A172 (cell line): ENCODE measurements at places on chromosomes 13 and 19. TPM values are rescaled to one million over a fixed set of nuclear protein-coding genes. Genes with fewer than 3 reads are reported as not detected.
A peak's percentile ranks its signal among the peaks of the same experiment; 100 is the strongest.

PRR22 gene
- 0.41 and 2.0 TPM in 2 replicates for total RNA-seq

ZNF154 gene
- not detected in 2 replicates for total RNA-seq

DNA sequence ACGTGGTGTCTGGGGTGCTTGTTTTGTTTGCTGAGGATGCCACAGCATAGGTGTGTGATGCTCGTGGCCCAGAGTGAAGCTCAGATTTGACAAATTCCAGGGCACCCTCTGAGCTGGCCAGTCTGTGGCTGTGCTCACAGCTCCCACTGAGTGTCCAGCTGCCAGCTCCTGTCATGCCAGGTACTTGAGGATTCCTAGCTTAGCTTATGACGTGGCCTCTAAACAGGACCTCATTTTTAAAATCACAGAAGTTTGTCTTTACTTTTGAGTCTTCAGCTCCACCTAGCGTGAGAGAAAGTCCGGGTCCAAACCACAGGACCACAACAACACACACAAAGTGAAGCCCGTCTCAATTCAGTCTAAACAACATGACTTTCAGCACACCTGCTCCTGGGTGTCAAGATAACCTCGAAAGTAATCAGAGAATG, 117.3 kb downstream of the RAB20 start:
- no peak for DNase-seq

DNA sequence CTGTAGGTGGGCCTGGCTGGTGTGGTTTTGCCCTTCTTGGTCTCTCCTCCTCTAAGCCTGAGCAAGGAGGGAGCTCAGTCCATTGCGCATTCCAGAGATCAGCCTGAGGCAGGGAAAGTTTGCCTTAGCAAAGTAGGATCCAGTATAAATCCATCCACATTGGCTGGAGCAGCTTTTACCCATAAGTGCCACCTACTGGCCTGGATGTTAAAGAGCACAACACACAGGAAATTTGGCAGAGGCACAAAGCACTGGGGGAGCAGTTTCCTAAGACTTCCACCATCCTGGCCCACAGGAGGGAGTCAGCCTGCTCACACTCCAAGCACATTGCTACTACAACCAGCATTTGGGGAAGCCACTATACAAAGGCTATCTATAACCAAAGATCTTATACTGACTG, 1124.2 kb downstream of the SLITRK1 start:
- peak; percentile 36 for DNase-seq

- peak; percentile 18 for DNase-seq
These were observed 6.6 kb downstream of the SLITRK5 start for GRCh38 chr13:87677496-87678371.

DNA sequence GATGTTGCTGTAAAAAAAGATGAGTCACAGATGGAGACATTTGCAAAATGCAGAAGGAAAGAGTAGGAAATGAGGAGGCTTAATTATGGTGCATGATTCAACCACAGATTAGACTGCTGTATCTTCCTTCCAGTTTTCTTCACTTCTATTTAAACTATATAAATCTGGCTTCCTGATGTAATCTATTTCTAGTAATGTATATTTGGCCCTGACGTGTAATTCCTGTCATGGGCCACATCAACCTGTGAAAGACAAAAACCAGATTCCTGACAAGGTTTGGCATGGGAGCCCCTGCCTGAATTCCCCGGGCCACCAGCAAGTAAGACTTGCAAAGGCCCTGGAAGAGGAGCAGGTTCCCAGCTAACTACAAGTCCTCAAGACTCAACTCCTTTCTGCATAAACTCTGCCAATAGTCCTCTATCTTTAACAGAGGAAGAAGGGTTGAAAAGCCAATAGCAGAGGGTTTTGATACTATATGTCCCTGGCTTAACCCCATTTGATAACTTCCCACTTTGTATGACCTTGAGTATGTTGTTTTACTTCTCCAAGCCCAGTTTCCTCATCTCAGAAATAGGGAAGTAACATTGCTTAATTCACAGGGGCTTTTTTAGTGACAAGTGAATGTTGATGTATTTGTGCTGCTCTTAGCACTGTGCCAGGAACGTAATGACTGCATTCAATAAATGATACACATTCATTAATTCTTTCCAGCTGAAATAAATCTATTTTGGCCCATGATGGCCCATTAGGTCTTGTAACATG, 172.7 kb downstream of the SPRY2 start:
- DNase-seq, result peak; percentile 23

GRCh38 chr13:21573920-21574712, 29.9 kb downstream of the MICU2 start:
- no peak for DNase-seq

GRCh38 chr13:20294497-20294896, 62.4 kb upstream of the GJB6 start:
- DNase-seq, result no peak

- DNase-seq, result peak; percentile 92
These were observed 18.7 kb downstream of the ACTN4 start for GRCh38 chr19:38665950-38666662.

GRCh38 chr19:5911366-5911765, 2.7 kb upstream of the CAPS start:
- no peak for DNase-seq

- DNase-seq, result no peak
These were observed 106.0 kb downstream of the KDM4B start for GRCh38 chr19:5074830-5075394.
